HT1080 (cell line): ENCODE measurements at places on chromosomes 3 and 15. TPM values are rescaled to one million over a fixed set of nuclear protein-coding genes. Genes with fewer than 3 reads are reported as not detected.

RCN2 gene
- 57.0 and 67.7 TPM in 2 replicates for total RNA-seq

ECE2 gene
- not detected in 2 replicates for total RNA-seq

DNAH1 gene
- total RNA-seq: 0.10 TPM in 2 replicates

EDC3 gene
- 7.0 and 16.7 TPM in 2 replicates for total RNA-seq

PDZRN3 gene
- 0.33 and 0.55 TPM in 2 replicates for total RNA-seq

GLCE gene
- total RNA-seq: 16.2 and 18.6 TPM in 2 replicates

HOMER2 gene
- 27.1 and 28.6 TPM in 2 replicates for total RNA-seq
